ENCODE measurements at places on chromosomes 6 and 20.

DNA sequence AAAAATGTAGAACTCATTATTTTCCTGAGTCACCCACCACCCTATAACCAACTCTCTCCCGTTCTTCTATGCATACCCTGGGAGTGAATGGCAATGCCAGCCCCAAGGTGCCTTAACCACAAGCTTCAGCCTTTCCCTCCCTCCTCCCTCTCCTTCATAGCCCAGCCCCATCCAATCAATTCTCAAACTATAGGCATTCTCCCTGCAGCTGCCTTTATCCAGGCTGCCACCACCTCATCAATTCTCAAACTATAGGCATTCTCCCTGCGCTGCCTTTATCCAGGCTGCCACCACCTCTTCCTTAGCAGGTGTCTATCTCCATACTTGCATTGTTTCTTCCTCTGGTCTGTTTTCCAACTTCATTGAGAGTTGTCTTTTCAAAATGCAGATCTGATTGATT lies 77.1 kb downstream of the PLEKHG1 start:
- DNase-seq, result no peak

- DNase-seq, result no peak
These were observed 127.8 kb upstream of the EEF1E1 start for GRCh38 chr6:8229915-8230756.

- DNase-seq, result no peak
These were observed 728.4 kb downstream of the PTPRT start for GRCh38 chr20:42461291-42461690.

- no peak for DNase-seq
These were observed 17.5 kb downstream of the FRMD1 start for GRCh38 chr6:168061269-168062210.

DNA sequence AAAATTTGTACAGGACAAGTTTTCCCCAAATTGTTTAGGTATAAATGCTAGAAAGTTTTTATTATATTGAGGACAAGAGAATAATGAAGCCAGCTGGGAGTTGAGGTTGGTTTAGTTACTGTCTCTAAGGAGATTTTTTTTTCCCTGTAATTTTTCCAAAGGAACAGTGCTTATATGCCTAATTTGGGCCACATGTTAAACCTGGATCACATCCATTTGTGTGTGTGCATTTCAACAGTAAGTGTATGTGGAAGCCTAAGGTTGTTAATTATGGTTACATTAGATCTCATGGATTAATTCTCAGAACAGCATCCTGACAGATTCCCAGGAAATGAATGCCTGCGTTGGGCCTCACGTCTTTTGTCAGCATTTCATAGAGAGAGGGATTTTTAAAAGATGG lies 4.5 kb downstream of the IGF2R start:
- no peak for DNase-seq

DNA sequence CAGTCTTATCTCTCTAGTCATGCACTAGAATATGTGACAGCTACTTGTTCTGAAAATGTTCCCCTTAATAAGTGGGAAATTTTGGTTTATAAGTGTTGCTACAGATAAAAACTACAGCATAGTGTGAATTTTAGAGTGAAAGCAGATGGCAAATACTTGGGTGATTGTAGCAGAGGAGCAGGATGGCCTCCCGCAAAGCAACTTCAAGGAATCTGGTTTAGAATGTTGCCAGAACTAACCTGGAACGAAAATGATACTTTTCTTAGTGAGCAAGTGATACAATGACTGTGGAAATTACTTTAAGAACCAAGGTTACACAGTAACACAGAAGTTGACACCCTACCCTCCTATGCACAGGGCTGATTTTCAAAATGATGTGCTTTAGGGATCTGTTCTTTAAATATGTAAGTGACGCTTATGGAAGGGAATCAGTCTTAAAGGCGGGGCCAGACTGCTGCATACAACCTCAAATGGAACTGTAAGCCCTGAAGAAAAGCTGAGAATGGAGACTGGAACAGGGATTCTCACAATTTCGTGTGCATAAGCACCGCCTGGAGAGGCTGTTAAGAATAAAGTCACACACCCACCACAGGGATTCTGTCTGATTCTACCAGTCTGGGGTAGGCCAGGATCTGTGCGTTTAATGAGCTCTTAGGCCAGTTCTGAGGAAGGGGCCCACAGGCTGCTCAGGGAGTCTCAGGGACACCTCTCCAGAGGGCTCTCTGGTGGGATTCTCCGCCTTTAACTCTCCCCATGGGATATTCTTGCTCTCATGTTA lies 97.9 kb downstream of the FYN start:
- no peak for DNase-seq

DNA sequence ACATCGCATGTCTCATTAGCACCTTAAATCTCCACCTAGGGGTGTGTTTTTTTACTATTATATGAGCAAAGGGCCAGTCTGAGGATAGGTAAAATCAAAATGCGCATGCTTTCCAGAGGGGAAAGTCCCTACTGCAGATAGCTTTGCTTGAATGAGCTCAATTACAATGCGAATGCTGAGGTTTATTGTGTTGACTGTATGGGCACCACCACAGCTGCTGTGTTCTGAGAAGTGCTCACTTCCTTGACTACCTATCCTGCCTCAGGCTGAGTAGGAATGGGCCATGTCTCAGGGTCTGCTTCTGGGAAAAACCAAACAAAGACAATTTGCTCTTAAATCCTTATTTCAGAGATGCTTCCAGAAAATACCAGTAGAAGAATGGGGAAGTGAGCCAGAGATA lies 36.6 kb downstream of the MOCS1 start:
- DNase-seq, result no peak

- DNase-seq, result no peak
These were observed 125.1 kb upstream of the COL21A1 start for GRCh38 chr6:56372406-56372995.

- no peak for DNase-seq
These were observed 239.6 kb upstream of the DEFB112 start for GRCh38 chr6:50289366-50289765.

- no peak for DNase-seq
These were observed 17.8 kb upstream of the HMGN4 start for GRCh38 chr6:26520237-26520849.

- no peak for DNase-seq
These were observed 21.0 kb downstream of the SULF2 start for GRCh38 chr20:47764154-47764733.

DNA sequence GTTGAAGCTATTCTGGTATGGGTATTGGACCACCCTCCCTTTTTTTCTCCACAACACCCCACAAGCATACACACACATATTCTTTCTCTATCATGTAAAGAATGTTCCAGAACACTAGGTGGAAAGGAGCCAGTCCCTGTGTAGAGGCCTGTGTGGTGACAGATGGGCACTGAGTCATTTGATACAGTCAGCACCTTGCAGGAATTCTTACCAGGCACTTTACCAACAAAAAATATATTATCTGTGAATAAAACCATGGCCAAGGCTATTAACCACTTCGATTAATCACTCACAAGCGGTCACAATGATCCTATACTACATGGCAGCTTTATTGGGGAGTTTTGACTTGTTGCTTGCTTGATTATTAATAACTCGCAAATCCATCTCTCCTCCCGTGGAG lies 149.5 kb downstream of the BFSP1 start:
- no peak for DNase-seq

GRCh38 chr6:80029470-80029869 lies 25.0 kb downstream of the TTK start:
- DNase-seq, result no peak

DNA sequence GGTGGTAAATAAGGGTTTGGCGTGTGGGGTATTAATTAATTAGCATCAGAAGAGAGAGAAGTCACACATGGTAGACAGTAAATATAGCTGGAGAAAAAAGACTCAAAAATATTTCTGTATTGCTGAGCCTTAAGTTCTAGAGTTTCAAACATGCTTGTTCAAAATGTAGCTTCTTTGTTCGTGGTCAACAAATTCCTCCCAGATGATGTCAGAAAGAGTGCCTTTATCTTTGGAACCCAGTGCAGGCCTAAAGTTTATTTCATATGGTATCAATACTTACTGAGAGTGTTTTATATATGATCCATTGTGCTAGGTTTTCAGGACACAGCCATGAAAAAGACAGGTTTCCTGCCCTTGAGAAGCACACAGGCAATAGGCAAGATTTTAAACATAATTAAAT lies 18.3 kb downstream of the MARCKS start:
- DNase-seq, result no peak

DNA sequence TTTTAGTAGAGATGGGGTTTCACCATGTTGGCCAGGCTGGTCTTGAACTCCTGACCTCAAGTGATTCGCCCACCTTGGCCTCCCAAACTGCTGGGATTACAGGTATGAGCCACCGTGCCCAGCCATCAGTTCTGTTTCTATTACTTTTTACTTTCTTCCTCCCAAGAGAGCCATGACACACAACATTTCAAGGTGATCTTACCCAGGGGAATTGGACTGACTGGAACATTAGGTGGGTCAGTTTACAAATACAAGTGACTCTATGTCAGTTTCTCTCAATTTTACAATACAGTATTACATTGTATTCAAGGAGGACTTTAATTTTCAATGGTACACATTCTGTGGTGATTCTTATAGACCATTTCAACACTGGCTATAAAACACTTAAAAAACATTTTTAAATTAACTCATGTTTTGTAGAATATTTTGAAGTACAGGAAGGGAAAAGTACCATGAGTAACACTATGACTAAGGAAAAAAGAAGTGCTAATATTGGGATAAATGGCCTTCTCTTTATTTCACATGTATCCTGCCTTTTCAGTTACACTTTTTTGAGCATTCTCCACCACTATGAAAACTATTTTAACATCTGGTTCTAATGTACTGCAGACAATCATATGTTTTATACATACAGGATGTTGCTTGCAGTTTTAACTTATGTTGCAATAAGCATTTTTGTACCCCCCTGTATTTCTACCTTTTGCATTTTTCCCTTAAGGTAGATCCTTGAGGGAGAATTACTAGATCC lies 8.4 kb downstream of the TPBG start:
- no peak for DNase-seq

DNA sequence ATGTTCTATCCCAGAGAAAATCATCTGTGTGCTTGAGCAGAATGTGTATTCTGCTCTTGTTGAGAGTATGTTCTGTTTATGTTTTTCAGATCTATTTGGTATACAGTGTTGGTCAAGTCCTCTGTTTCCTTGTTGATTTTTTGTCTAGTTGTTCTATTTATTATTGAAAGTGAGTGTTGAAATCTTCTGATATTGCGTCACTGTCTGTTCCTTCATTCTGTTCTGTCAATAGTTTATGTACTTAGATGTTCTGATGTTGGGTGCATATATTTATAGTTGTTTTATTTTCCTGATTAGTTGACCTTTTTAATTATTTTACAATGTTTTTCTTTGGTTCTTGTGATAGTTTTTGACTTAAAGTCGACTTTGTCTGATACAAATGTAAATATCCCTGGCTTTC lies 458.7 kb upstream of the HSF2 start:
- no peak for DNase-seq

Data from GM06990 (cell line).